ENCODE measurements at places on chromosomes 1 and 21.

- DNase-seq, result no peak
Observed at GRCh38 chr1:234536741-234537140, 57.8 kb upstream of the TARBP1 start.

GRCh38 chr1:21255943-21256320 is 34.3 kb downstream of the ECE1 start:
- no peak for DNase-seq

DNA sequence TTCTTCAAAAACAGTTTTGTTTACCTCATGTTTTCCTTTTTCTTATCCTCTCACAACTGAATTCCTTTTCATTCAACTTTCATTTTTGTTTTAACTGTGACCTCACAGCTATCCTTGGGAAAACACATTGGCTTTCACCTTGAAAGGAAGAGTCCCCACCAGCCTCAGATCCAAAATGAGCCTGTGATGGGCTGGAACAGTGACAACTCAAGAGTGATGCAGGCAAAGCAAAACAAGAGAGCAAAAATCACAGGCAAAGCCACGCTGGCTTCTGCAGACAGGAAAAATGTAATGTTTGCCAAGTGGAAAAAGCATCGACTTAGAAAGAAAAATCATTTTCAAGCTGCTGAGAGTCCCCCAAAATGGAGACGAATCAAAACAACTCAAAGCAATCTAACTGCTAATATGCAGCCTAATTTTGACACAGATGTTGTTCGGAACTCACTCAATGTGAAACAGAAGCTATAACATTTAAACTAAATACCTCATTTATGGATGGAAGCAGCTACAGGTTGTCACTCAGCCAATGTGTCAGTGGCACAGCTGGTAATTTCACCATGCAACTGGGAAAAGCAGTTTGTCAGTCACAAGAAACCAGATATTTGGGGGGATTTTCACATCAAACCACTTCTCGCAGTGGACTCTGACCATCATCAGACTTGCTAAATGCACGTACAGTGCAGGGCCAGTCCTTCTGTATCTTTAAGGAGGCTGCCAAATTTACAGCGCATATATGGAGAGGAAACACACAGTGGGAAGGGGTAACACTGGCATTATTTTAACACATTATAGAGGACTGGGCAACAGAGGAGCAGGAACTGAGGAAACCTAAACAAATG is 50.7 kb downstream of the ALG14 start:
- no peak for DNase-seq

DNA sequence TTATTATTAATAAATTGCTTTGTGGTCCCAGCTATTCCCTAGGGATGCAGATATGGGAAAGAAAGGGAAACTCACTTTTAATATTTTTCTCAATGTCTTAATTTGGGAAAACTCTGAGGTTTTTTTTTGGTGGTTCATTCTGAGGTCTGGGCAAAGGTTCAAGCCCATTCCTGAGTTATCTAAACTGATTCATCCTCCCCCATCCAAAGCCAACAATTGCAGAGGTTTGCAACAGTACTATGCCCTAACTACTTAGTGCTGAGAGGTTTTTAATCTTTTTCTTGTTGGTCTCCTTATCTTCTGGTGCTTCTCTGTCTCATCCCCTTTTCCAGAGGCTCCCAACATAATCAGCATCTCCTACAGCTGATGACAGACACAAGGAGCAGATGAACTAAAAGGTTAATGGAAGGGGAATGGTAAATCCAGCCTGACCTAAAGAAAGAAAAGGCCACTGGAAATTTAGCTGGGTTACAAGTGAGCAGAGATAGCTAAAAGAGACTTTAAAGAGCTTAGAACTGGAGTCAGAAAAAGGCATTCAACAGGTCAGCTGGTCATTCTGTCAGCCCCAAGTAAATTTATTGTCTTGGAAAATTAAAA is 390.4 kb downstream of the TGFB2 start:
- DNase-seq, result no peak

DNA sequence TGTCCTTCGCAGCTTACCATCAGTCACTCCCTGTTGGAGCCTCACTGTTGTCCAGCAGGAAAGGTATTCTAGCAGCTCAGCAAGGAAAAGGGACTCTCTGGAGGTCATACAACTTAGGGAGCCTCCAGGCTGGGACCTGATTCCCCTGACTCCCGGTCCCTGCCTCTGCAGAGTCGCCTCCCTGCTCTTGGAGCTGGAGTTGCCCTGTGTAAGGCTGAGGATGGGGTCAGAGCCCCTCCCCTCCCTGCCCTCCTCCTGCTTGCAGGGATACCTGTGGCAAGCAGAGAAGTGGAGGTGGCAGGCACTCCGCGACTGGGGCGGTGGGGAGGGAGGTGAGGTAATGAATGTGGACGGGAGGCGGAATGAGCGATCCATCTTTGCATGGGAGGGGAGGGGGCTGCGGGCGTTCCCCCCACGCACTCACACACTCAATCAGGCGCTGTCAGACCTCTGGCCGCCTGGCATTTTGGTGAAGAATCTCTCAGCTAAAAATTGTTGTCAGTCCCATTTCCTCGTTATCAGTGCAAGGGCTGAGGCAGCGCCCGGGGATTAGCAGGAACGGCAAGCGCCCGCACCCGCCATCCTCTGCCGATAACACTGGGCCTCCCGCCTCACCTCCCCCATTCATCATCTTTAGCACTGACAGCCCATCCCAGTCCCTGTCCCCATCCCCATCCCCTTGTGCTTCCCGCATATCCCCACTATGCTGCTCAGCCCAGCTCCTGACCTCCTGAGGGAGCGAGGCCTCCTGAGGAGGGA is 64.3 kb downstream of the TMEM53 start:
- no peak for DNase-seq

- DNase-seq, result no peak
Observed at GRCh38 chr1:212255705-212256307, 29.4 kb upstream of the PPP2R5A start.

GRCh38 chr1:67451815-67452214 is 21.6 kb upstream of the SERBP1 start:
- no peak for DNase-seq

DNA sequence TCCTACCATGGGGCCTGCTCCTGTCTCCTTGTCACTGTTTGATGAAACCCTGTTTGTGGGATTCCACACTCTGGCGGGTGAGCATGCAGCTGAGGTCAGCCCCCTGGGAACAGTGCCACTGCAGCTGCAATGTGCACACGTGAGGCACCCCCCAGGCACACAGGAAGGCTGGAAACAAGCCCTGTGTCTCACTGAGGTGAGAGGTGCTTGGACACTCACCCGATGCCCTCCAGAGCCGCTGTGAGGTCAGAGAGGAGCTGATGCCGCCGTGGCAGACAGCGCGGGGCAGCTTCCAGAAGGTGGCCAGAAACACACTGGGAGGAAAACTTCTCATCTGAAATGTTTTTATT is 49.7 kb downstream of the SLX9 start:
- no peak for DNase-seq

DNA sequence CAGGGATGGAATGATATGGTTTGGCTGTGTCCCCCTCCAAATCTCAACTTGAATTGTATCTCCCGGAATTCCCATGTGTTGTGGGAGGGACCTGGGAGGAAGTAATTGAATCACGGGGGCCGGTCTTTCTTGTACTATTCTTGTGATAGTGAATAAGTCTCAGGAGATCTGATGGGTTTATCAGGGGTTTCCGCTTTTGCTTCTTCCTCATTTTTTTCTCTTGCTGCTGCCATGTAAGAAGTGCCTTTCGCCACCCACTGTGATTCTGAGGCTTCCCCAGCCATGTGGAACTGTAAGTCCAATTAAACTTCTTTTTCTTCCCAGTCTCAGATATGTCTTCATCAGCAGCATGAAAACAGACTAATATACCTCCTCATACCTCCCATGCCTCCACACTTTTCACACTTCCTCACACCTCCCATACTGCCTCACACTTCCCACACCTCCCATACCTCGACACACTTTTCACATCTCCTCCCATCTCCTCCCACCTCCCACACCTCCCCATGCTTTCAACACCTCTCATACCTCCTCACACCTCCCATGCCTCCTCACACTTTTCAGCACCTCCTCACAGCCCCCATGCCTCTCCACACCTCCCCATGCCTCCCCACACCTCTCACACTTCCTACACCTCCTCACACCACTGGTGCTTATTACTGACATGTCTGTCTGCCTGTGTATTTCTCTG is 21.3 kb downstream of the GPR137B start:
- DNase-seq, result peak; percentile 60

- DNase-seq, result no peak
Observed at GRCh38 chr1:238677567-238677966, 708.8 kb upstream of the CHRM3 start.

DNA sequence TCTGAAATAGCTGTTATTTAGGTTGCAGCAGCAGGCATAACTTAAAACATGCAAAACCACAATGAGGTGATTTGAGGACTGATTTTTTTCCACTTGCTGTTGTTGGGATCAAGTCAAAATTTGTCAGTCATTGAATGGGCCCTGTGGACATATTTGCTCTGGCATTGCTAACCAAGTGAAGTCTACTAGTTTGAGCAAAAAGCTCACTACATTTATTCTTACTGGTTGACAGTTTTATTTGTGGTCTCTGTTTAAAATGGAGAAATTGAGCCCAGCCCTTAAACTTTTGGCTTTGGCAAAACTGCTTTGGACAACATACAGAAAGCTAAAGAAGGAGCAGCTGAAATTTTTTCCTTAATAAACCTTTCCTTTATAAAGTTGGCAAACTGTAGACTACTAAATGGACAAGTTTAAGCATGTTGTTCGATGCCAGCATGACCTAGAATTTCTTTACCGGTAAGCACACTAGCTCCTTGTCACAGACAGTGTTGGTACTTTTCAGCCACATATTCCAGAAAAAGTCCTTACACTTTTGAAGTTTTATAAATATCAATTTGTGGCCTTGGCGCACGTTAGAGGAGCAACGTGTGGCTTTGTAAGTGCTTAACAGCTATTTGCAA is 234.6 kb downstream of the USP25 start:
- no peak for DNase-seq

DNA sequence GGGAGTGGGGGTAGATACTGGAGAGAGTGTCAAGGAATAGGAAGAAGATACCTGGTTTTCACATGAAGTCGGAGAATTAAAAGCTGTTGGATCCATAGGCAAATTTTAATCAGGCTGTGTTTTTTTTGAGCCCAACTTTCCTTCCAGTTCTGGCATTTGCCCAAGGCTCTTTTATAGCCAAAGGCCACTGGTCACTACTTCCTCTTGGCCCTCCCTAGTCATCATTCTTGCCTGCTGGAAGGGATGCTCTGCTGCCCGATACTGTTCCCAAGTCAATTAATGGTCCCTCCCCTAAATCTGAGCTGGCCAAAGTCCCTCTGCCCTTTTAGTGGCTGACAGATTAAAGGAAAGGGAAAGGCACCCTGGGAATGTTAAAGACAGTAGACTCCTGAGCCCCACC is 102.8 kb upstream of the ZNF648 start:
- no peak for DNase-seq

- no peak for DNase-seq
Observed at GRCh38 chr1:26581287-26581651, 51.7 kb downstream of the RPS6KA1 start.

- no peak for DNase-seq
Observed at GRCh38 chr1:42137766-42138165, 15.4 kb upstream of the GUCA2B start.

GRCh38 chr21:18630446-18630845 is 226.9 kb upstream of the TMPRSS15 start:
- DNase-seq, result no peak

DNA sequence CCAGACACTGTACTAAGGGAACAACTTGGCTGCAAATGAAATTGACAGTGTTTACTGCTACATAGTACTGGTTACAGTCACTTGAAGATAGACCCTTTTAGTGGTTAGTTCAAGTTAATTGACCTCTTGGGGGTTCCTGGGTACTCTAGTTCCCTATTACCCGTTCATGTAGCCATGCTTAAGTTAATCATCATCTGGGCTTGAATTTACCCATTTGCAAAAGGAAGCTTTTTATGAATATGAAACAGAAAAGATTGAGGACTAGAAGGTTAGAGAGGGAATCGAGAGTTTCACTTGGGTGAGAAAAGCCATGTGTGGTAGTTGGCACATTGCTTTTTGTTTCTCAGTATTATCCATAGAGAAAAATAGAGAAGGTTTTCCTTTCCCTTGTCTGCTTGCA is 2.7 kb downstream of the MIA3 start:
- DNase-seq, result no peak

GRCh38 chr1:119000371-119001180 is 12.4 kb upstream of the TBX15 start:
- no peak for DNase-seq

- peak; percentile 30 for DNase-seq
Observed at GRCh38 chr1:226656601-226657277, 82.3 kb downstream of the ITPKB start.

- DNase-seq, result no peak
Observed at GRCh38 chr1:245546875-245547274, 392.1 kb downstream of the KIF26B start.

GRCh38 chr1:114122941-114123618 is 30.6 kb downstream of the SYT6 start:
- peak; percentile 31 for DNase-seq

DNA sequence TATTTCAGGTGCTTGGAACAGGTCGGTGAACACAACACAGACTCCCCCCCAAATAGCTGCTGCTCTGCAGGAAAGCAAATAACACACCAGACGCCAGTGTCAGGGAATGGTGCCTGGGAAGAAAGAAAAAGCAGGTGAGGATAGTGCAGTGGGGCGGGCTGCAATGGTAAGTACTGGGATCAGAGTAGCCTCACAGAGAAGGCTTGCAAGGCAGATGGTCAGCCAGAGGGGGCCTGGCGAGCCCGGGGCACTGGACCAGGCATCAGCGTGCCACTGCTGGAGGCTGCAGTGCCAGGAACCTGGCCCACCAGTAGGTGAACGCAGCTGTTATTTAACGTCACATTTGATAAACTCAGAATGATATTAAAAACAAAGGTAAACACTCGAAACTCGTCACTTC is 60.0 kb downstream of the POFUT2 start:
- no peak for DNase-seq

DNA sequence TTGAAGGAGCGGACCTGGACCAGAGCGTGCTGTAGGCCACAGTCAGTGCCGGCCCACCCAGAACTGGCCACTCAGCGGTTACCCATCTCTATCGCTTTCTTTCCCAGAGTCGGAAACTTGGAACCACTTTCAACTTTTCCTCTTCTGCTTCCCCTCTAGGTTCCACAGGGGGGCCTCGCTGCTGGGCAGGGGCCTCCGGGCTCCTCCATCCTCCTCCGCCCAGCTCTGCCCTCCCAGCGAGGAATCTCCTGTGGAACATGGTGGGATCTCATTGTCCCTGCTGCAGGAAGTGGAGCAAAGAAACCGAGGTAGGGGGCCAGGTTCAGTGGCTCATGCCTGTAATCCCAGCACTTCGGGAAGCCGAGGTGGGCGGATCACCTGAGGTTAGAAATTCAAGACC is 139.2 kb downstream of the ETS2 start:
- DNase-seq, result no peak

DNA sequence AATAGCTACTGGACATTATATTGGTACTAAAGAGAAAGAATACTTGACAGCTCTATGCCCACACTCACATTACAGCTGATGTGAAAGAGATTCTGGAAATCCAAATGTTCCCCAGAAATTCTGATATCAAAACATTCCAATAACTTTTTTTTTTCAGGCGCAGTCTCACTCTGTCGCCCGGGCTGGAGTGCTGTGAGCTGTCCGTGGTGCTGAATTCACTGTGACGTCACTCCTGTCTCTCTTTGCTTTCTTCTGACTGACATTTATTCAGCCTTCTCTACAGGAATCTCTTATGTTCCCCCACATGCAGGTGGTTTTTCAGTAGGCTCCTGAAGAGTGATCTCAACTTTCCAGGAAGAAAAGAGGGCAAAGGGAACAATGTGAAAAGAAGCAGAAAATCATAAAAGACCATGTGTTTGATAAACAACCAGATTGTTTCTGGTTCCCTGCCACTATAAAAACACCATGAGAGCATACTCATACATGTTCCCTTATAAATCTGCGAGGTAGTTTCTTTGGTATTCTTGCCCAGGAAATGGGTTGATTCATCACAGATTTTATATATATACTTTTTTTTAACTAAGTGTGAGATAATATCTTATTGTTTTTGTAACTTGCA is 6.2 kb downstream of the S100A7A start:
- peak; percentile 68 for DNase-seq
